HFF-Myc (cell line): ENCODE measurements at places on chromosomes 3 and 15.

GRCh38 chr15:39704689-39705088, 78.0 kb downstream of the FSIP1 start:
- DNase-seq: no peak

DNA sequence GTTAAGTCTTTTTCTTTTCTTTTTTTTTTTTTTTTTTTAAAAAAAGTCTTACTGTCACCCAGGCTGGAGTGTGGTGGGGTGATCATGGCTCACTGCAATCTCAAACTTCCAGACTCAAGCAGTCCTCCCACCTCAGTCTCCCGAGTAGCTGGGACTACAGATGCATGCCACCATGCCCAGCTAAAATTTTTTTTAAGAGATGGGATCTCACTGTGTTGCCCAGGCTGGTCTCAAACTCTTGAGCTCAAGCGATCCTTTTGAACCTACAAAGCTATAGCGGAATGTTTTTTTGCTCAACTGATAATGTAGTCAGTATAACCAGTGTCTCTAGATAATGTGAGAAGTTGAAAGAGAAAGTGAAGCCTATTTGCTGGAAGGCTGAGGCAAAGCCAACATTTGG, 3.9 kb upstream of the IGF2BP2 start:
- no peak for DNase-seq

GRCh38 chr3:173501931-173502489, 104.5 kb downstream of the NLGN1 start:
- DNase-seq: no peak

DNA sequence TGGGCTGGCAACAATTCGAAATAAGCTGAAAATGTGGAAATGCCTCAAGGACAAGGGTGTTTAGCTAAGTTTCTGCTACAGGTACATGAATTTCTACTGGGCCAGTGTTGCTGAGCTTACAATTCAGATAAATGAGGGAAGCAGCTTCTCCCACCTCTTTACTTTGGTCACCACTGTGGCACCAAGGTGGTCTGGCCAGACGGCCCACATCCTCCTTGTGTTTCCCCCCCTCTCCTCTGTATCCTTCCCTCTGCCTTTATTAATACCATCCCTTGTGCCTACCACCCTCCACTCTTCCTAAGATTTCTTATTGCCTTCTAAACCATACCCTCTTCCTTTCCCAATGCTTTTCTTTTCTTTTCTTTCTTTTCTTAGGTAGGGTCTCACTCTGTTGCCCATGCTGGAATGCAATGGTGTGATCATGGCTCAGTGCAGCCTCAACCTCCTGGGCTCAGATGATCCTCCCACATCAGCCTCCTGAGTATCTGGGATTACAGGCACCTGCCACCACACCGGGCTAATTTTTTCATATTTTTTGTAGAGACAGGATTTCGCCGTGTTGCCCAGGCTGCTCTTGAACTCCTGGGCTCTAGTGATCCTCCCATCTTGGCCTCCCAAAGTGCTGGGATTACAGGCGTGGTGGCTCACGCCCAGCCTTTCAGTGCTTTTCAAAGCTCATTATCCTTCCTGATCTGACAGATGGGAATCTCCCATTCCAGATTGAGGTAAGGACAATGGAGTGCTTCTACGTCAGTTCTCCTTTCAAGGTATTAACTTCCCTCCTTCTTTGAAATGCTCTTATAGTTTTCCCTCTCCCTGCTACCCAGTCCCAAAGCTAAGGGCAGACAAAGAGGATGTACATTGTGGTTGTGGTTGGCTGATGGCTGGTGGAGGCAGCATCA, 14.8 kb downstream of the ANXA2 start:
- no peak for DNase-seq

GRCh38 chr3:122306622-122306953, 18.5 kb upstream of the CSTA start:
- DNase-seq: no peak

DNA sequence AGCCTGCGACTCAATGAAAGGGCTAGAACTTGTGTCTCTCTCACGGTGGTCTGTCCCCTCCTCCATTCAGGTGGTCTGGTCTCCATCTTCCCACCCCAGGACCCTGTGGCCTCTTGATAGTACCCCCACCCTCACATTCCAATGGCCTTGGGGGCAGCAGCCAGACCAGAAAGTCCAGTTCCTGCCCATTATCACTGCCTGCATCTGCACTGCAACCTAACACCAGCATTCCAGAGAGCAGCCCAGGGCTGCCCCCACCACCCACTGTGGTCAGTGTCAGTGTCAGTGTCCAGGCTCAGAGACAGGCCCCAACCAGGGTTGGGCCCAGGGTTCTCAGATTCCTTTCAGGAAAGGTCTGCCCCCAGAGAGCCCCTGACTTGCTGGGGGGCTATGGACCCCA, 12.6 kb downstream of the IGDCC3 start:
- DNase-seq: no peak

DNA sequence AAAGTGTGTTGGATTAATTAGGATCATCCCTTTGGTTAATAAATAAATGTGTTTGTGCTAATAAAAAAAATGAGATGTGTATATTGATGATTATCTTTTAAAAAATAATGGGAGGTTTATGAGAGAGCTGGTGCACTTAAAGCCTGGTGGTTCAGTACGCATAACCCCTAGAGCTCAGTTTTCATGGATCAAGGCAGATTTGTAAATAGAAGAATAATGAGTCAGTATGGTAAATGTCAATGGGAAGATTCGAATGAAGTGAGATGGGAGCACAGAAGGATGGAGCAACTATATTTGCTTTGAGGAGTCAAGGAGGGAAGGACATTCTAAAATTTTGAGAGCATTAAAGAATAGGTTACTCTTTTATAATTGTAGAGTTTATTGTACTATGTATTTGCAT, 35.4 kb downstream of the AKAP13 start:
- DNase-seq: no peak
